ENCODE measurements at places on chromosomes 1 and 21.

GRCh38 chr1:222754366-222755139 is 17.6 kb downstream of the FAM177B start:
- DNase-seq, result peak; percentile 66

DNA sequence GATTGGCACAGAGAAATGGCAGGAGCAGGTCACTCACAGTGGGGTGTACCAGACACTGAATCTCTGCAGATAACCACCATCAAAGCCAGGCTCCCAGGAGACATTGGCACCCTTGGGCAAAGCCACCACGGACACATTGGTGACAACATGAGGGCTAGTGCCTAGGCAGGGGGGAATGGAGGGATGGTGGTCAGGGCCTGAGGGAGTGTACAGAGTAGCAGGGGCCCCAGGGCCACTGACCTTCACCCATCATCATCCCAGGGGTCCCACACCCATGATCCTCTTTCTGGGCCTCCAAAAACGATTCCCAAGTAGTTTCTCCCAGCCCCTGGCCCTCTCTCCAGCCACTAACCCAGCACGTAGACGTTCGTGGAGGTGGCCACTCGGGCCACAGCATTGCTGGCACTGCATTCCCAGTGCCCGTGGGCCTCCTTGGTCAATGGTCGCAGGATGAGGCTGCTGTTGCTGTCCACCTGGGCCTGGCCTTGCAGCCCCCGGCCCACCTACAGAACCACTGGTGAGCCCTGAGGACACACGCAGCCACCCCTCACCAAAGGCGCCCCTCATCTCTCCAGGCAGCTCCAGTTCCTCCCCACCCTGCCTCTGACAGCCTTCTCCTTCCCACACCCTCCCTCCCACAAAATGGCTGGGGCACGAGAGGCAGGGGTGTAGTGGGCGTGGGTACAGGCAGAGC is 5.9 kb upstream of the TAGLN2 start:
- DNase-seq, result no peak

GRCh38 chr21:41102281-41102680 is 65.7 kb upstream of the BACE2 start:
- DNase-seq, result peak; percentile 51

GRCh38 chr1:83109692-83110091 is 889.2 kb downstream of the TTLL7 start:
- no peak for DNase-seq

- DNase-seq, result no peak
Measured at GRCh38 chr1:215484171-215484939, 82.7 kb upstream of the KCTD3 start.

DNA sequence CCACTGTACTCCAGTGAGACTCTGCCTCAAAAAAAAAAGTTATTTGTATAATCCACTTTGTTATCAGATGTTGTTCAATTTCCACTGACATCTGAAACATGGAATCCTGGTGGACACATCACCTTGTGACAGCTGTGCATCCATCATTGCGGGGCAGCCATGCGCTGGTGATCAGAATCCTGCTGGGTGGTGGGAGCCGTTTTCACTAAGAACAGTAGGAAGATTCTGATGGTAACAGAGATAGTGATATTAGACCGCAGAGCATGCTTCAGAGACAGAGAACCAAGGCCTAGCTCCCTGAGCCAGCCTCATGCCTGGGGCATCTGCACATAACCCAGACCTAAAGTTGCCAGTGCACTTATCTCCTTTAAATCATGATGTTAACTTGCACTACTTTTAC is 3.1 kb upstream of the SPRR3 start:
- no peak for DNase-seq

- no peak for DNase-seq
Measured at GRCh38 chr21:17799414-17800164, 19.6 kb downstream of the C21orf91 start.

- no peak for DNase-seq
Measured at GRCh38 chr1:200838676-200839445, 33.9 kb upstream of the GPR25 start.

Measured in suppressor macrophage treated with lipopolysaccharide for 4 hours (primary cell).